ENCODE measurements at places on chromosomes 12 and 14.

DNA sequence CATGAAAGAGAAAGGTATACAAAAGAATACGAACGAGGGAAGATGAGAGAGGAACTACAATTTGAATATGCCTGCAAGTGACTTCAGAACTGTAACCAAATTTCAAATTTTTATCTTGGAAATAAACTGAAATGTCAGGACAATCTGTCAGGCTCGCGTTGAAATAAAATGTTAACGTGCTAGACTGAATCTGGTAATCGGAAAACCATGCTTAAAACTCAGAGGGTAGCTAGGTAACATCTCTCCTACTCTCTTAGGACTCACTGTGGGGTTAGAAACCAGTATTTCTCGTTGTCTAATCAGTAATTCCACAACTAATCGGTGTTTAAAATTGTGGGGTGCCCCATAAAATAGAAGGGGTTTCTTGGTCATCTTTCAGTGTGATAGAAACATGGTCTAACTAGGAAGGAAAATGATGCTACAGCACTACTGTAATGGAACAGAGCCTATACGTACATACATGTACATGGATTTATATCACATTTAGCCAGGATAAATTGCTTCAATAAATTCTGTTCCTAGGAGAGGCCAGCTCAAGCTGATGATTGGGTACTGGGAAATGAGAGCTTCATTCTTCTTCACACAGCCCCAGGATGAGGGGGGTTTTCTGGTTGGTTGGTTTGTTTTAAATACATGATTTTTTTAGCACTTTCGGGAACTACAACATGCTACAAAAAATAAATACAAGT lies 23.9 kb downstream of the ATF7 start:
- no peak for DNase-seq

- DNase-seq: no peak
Observed at GRCh38 chr12:64080319-64081007, 141.6 kb downstream of the KICS2 start.

DNA sequence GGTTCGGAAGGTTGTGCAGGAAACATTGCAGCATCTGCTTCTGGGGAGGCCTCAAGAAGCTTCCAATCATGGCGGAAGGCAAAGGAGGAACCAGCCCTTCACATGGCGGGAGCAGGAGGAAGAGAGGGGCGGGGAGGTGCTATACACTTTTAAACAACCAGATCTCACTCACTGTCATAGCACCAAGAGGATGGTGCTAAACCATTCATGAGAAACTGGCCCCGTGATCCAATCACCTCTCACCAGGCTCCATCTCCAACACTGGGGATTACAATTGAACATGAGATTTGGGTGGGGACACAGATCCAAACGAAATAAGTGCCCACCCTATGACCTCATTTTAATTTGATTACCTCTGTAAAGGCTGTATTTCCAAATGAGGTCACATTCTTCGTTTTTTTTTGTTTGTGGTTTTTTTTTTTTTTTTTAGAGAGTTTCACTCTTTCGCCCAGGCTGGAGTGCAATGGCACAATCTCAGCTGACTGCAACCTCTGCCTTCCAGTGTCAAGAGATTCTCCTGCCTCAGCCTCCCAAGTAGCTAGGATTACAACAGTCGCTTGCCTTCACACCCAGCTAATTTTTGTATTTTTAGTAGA lies 11.4 kb upstream of the ORAI1 start:
- no peak for DNase-seq

DNA sequence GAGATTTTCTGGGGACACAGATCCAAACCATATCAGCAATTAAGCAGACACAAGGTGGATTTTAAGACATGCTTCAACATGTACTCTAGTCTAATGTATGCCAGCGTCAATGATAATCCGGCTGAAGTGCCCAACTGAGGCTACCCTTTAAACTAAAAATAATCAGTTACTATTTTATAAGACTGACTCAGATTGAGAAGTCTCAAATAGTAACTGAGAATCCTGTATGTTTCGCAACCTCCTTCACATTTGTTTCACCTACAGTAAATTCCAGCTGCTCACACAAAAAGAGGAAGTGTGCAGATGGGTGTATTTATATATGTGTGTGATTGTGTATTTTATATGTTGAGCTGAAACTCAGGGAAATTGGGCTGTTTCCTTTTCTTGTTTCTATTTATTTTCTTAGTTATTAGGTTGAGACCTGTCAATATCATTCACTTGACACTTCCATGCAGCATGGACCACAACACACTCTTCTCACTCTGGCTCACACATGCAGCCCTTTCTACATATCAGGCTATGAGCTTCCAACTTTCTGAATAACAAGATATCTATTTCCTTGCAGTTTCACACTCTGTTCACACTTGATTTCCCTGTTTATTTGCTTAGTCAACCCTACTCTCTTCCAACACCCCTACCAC lies 1224.9 kb upstream of the TMEM132C start:
- DNase-seq: no peak

DNA sequence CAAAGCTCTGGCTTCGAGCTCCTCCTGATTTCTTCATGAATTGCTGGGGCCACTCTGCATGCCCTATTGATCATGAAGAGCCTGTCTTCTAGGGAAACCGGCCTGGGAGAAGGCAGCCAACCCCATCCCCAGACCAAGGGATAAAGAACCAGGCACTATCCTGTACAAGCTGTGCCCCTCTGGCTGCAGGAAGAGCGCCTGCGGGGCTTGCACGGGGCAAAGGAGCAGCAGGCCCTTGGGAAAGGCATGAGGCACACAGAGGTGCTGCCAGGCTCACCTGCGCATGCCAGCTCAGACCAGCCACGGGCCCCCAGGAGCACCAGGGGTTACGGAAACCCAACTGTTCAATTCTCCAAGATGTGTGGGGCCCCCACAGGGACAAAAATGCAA lies 2.1 kb downstream of the ITPK1 start:
- DNase-seq: no peak

GRCh38 chr14:57171363-57171762 lies 97.3 kb downstream of the EXOC5 start:
- no peak for DNase-seq

- DNase-seq: no peak
Observed at GRCh38 chr12:105334582-105334981, 4.1 kb downstream of the C12orf75 start.

DNA sequence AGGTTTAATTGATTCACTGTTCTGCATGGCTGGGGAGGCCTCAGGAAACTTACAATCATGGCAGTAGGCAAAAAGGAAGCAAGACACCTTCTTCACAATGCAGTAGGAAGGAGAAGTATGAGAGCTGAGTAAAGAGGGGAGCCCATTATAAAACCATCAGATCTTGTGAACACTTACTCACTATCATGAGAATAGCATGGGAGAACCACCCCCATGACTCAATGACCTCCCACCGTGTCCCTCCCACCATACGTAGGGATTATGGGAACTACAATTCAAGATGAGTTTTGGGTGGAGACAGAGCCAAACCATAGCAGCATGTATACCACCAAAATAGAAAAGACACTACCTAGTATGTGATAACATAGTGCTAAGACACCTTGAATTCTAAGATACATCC lies 2.9 kb upstream of the HMGA2 start:
- DNase-seq: no peak

DNA sequence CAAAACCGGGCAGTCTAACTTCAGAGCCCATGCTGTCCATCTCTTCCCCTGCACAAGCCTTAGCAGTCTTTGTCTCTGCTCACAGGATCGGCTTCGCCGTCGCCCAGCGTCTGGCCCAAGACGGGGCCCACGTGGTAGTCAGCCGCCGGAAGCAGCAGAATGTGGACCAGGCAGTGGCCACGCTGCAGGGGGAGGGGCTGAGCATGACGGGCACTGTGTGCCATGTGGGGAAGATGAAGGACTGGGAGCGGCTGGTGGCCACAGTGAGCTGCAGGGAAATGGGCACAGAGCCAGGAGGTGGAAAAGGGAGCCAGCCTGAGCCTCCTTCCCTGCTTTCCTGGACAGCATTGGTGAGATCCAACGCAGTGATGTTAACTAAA lies 14.2 kb upstream of the CARMIL3 start:
- no peak for DNase-seq

GRCh38 chr12:28121433-28121832 lies 68.8 kb upstream of the CCDC91 start:
- DNase-seq: no peak

- DNase-seq: no peak
Observed at GRCh38 chr12:124395284-124395752, 100.4 kb downstream of the RFLNA start.

DNA sequence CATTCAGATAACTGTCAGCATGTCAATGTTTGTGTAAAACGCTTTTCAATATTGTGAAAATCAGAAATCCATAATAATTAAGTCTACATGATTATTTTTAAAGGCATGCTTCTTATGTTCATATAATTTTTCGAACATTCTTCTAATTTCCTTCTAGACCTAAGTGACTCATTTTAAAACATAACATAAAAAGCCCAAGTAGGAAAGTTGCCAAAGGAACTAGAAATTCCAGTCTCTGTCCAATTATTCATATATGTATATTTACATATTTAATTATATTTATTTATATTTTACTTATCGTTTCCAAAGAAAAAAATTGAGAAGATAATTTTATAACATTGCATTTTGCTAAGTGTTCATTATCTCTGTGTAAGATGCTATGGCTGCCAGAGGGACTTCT lies 110.4 kb downstream of the TMTC1 start:
- DNase-seq: no peak

DNA sequence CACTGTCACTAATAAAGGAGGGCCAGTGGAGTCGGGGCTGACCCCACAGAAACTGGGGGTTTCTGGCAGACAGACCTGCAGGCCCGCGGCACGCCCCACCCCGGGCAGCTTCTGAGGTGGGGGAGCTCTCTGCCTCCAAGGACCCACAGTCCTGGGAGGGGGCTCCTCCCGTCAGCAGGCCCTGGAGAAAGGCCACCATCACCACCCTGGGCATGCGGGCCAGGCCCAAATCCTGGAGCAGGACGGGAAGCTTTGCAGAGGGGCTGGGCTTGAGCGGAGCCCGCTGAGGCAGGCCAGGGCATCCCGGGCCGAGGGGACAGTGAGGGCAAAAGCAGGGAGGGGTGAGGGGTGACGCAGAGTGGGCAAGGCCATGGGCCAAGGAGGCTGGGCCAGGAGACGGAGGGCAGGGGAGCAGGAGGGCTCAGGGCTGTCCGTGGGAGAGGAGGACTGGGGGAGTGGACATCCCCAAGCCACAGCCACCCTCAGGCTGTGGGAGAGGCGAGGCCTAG lies 11.1 kb upstream of the GPR132 start:
- DNase-seq: no peak

DNA sequence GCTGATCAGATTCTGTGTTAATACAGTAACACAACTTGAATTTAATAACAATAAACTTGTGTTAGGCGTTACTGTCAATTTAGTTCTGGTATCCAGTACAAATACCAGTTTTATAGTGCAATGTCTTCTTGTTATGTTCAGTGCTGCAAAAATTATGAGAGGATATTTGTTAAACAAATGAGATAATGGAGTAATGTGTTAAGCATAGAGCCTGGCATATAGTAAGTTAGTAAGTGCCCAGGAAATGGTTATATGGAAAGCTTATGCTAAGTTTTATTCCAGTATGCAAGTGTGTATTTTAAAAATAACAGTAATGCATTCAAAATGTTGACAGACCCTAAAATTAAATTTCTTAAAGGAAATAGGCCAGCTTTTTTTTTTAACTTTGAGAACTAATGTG lies 1.8 kb downstream of the VRK1 start:
- DNase-seq: no peak

GRCh38 chr12:77751939-77752338 lies 78.8 kb upstream of the NAV3 start:
- no peak for DNase-seq

DNA sequence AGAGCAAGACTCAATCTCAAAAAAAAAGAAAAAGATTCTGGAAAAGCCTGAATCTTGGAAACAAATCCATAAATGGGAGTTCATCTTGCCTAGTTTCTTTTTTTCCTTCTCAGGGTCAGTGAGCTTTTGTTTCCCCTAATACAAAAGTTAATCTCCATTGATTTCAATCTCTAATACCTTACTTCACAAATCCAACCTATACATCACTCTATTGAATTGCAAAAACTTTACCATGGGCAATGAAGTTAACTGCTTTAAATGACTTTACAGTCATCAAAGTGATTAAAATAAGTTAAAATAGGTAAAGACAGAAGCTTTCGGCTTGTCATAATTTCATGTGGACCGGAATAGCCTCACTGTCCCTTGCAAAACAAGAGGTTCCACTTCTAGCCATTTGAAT lies 1012.7 kb upstream of the SEL1L start:
- DNase-seq: no peak

DNA sequence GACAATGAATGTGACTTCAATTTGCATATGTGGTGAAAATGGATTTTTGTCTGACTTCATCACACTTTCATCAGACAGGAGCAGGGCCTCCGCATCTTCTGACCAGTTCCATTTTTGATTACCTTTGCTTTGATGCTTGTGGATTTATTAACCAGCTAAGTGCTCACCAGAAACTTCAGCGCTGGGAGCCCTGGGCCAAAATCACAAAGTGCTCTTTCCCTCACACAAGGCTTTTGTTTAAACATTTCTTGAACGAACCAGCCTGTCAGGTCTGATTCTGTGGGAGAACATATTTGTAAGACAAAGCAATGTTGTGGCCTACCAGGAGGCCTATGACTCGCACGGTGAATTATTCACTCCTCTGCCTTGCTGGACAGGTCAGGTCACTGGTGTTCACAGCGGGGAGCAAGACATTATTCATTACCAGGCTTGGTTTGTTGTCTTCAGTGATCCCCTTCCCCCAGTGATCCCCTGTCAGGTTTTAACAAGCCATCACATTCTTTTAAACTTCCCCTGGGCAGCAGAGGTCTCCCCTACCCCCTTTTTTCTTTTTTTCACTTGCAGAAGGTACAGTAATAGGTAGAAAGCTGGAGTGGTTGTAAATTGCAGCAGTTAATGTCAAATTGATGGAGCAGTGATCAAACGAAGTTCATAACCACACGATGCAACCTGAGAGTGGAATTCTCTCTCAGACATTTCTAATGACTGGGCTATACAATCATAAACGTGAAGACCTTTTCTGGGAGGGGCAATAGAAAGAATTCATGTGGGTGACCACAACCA lies 167.5 kb upstream of the PRICKLE1 start:
- no peak for DNase-seq

DNA sequence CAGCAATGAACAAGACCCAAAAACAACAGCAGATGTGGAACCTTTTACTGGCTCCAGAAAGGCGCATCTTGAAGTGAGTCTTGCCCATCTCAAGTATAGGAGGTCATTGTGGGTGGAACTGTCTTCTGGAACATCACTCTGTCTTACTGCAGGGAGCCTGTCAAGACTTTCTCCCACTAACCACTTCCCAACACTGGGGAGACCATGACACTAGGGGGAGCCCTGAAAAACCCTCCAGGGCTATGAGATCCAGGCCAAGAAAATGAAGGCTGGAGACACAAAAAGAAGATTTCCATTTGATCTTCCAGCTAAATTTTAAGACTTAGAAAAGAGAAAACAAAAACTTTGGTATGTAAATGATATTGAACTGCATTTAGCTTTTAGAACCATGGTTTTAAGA lies 13.5 kb upstream of the ATG14 start:
- DNase-seq: no peak
